ENCODE measurements at places on chromosomes 4 and X. TPM values are rescaled to one million over a fixed set of nuclear protein-coding genes. Genes with fewer than 3 reads are reported as not detected.

DNA sequence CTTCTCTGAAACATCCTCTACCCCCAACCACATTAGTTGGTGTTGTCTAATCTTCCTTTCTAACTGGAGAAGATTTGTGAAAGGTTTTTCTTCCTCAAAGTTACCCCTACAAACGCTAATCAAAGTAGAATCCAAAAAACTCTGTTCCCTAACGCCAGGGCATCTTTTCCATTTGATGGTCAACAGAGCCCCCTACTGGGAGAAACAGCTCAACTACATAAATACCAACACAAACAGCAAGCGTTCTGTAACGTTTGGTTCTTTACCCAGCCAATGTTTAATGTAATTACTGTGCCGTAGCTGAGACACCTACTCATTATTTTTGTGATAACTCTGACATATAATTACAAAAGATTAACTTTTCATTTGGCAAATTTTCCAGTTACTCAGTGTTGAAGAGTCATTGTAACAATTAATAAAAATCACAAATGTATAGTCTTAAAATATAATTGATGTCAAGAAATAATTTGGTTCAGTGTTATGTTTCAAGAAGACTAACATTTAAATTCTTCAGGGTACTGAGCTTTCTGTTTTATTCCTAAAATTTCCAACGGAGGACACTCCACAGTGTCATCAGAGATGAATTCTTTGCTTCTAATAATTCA is 94.9 kb upstream of the TBC1D9 start:
- DNase-seq = peak; percentile 25

GRCh38 chr4:39505581-39505980 is 21.7 kb downstream of the UGDH start:
- DNase-seq = no peak

DNA sequence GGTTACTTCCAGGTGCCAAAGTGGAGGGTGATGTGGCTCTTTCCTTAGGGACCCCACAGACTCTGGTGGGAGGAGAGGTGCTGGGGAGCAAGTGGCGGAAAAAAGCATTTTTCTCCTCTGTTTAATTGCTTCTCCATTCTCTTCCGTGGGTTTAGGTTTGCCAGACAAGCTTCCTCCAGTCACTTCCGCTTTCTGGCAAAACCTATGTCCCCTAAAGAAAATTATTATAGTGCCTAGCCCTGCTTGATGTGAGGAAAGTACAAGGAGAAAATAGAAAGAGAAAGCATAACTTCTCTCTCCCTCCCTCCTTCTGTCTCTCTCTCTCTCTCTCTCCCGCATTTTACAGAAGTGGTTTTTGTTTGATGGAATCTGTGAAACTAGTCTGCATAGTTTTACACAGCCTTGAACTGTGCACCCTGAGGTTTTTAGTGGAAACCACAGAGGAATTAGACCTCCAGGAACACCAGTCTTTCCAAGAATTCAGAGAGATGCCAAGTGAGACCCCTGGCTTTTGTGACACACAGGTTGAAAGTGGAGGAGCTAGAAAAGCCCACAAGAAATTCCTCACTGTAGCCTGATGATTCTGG is 231.1 kb upstream of the ANXA3 start:
- no peak for DNase-seq

GRCh38 chrX:17713288-17713687 is 24.0 kb upstream of the SCML1 start:
- no peak for DNase-seq

- no peak for DNase-seq
Measured at GRCh38 chrX:16191605-16192004, 24.3 kb downstream of the MAGEB17 start.

DNA sequence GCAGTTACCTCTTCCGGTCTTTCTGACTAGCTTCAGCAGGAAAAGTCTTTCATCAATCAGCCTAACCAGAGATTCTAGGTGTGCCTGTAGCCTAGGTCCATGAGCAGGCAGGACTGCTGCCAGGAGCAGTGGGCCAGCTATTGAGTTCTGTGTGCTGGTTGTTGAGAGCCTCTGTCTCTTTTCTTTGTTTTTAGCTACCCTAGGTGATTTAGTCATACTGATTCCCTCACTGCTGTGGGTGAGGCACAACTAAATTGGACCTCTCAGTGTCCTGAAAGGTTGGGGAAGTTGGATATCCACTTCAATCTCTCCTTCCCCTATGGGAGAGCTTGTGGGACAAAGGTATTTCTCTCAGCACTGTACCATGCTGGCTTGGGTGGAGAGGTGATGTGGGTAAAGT is 354.9 kb downstream of the GPAT3 start:
- no peak for DNase-seq

DNA sequence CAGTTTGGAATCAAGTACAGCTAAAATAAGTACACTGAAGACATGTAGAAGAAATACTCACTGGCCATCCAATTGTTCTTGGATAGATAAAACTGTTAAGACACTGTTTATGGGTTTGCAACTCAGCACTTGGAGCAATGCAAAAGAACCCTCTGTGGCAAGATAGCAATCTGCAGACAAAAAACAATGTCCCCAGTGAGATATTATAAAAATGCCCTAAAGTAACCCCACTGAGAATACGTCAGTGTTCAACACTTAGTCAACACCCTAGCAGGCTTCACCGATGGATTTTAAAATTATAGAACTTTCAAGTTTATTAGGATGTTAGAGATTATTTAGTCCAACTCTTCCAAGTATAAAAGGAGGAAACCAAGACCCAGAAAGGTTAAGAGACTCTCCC is 47.5 kb upstream of the NDP start:
- no peak for DNase-seq

The RASGEF1B gene
- total RNA-seq = 24.1 TPM

The RBM41 gene
- total RNA-seq = 21.3 TPM

The IGSF1 gene
- 0.11 TPM for total RNA-seq

The VCX3A gene
- total RNA-seq = not detected
